ENCODE measurements at places on chromosomes 5 and 9.

GRCh38 chr9:73775757-73776156, 624.1 kb downstream of the ANXA1 start:
- no peak for DNase-seq

DNA sequence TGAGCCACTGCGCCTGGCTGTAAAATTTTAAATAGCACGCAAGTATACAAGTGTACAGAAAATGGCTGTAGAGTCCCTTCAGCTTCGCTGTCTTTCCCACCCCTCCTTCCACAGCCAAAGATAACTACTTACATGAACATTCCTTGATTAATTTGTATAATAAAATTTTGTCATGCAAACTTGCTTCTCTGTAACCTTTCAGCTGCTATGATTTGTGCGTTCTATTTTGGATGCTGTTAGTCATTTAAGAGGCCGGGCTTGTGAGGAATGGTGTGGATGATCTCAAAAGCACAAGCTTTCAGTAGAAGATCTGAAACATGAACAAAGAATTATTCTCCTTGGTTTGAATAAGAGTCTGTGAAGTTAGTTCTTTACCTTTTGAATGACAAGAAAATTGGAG, 115.0 kb upstream of the TLE1 start:
- peak; percentile 24 for DNase-seq

GRCh38 chr9:71748280-71748743, 20.0 kb downstream of the CEMIP2 start:
- DNase-seq, result peak; percentile 85

DNA sequence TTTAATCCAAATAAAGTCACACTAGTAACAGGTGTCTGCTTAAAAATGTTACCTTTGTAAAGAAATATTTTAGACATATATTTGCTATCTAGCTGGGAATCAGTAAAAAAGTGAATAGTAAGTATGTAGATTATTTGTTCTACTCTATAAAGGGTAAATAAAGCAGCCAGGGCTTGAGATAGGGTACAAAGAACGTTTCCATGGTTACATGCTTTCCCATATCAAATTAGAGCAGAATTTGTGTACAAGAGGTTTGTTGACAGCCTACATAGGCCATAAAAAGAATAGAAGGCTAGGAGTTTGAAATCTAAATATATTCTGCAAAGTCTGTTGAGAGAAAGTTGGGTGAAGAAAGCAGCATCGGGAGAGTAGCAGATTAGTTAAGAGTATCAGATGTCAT, 160.9 kb upstream of the POU5F2 start:
- no peak for DNase-seq

GRCh38 chr5:173857234-173857633, 30.9 kb upstream of the CPEB4 start:
- no peak for DNase-seq

DNA sequence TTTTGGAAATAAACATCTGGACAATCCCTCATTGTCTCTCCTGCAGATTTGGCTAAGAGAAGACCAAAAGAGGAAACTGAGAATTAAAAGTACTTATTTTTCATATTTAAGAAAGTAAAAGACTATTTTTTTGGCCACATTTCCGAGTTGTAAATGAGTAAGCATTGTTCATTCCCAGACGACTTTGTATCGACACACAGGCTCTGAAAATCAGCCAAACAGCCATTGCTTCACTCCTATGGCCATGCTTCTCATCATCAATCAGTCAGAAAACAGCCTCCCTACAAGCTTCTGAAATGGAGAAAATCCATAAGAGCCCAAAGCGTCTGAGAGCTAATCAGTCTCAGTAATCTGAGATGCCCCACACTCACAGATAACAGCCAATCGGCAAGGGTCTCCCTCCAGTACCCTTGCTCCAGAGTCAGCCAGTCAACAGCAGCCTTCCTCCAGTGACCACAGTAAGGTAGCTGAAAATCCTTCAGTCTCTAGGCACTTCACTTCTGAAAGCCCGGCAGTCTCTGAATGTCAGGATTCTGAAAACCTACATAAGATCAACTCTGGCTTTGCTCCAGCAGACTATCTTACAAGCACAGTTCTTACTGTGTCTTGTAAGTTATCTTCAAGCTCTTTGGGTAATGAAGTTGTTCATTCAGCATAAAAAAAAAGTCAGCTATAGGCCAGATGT, 30.9 kb downstream of the CDO1 start:
- no peak for DNase-seq

GRCh38 chr5:169545762-169546161, 37.8 kb upstream of the SPDL1 start:
- peak; percentile 37 for DNase-seq

DNA sequence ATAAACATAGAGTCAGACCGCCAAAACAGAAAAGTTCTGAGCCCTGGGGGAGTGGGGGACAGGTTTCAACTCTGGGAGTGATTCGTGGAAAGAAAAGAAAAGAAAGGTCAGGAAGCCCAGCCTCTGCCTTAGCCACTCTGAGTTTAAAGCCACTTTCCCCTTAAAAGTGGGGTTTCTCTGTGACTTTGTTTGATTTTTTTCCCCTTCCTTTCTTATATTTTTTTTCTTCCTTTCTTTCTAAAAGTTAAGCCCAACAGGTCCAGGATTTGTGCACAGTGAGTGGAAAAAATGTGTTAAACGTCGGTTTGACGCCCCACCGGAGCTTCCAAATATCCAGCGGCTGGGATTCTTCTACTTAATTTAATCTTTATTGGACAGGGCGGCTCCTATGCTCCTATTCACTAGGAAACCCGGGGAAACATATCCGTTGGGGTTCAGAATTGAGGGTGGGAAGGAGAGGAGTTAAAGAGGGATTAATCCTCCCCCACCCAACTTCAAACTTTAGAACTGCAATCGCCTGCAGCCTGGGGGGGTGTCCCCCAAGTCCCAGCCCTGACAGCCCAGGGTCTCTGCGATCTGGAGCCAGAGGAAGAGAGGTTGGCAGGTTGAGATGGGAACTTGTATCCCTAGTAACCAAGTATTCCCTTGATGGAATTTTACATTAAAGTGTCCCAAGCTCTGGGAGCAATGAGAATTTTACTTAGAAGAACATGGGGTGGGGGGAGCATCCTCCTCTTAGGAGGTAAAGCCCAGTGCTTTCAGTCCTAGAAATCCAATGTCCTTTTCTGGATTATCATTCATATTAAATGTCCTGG, 6.3 kb downstream of the NR2F1-AS1 start:
- DNase-seq, result peak; percentile 21

DNA sequence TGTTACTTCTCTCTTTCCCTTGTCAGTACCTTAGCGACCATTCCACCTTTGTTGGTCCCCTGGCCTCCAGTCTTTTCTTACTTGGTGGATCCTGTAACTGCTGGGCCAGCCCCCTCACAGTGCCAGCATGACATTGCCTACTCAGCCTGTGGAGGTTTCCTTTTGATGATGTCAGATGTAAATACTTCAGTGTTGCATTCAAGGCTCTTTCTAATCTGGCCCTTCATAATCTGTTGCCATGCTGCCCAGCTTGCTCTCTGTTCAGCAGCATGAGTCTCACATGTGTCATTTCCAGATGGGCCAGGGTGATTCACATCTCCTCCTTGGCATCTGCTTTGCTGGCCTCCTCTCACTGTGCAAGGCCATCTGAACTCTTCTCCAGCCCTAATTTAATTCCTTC, 57.1 kb downstream of the MAST4 start:
- peak; percentile 77 for DNase-seq

GRCh38 chr5:1899201-1899600, 16.5 kb upstream of the IRX4 start:
- DNase-seq, result no peak

GRCh38 chr9:1913631-1914330, 101.4 kb upstream of the SMARCA2 start:
- DNase-seq, result no peak

- peak; percentile 68 for DNase-seq
Measured at GRCh38 chr5:109876941-109877669, 187.4 kb downstream of the MAN2A1 start.

GRCh38 chr5:179111267-179112207, 51.4 kb downstream of the ZNF354C start:
- DNase-seq, result no peak

DNA sequence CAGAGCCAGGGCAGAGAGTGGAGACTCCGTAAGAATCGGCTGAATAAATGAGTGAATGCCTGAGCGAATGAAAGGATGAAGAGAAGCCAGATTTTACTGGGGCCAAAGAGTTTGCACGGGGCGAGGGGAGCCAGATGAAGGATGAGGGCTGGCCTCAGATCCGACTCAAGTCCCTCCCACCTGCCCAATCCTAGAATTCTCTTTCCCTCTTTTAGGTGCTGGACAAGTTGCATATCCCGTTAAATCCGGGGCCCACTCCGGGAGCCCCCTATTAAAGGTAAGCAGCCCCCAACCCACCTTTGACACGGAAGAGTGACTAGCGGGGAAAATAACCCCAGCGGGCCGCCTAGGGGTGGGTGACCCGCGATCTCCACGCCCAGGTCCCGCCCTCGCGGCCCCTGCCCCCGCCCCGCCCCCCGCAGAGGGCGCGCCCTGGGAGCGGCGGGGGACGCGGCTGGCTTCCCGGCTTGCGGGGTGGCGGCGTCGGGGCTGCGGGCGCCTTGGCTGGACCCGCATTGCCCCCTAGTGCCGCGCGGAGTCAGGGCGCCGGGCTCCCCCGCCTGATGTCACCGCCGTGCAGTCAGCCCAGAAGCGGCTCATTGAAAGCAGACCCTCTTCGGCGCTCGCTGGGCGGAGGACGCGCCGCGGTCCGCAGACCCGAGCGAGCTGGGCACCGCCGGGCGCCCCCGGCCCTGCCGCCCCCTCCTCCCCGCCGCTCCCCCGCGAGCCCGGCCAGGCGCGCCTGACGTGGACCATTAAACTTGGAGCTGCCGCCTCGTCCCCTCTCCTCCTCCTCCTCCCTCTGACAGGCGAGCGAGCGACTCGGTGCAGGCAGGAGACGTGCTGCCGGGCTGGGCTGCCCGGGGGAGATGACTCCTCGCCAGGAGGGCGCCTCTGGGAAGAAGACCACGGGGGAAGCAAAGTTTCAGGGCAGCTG, at the start of gene ADRA1B:
Gene ADRA1B (plus strand): TSS at position 579 of the 937 bp plus-strand sequence. CDS start 424 bp downstream, outside the sequence.
- DNase-seq, result peak; percentile 66

GRCh38 chr5:149487672-149488071, 63.6 kb downstream of the CSNK1A1 start:
- no peak for DNase-seq

DNA sequence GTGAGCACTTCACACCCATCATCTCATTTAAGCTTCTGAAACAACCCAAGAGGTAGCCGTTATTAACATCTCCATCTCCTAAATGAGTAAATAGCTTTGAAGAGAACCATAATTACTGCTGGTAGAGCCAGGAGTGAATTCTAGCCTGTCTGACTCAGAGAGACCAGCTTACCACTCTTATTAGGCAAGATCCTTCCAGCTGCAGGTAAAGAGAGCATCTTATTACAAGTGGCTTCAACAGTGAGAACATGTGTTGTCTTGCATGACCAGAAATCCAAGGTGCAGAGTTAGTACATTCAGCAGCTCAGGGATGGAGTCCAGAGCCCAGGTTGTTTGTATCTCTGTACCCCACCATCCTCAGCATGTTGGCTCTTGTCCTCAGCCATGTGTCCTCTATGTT, 10.9 kb upstream of the AFAP1L1 start:
- DNase-seq, result no peak

- peak; percentile 93 for DNase-seq
Measured at GRCh38 chr9:129110740-129111527, at the start of the genes CRAT and PTPA. Gene CRAT (minus strand): TSS chr9:129110793. CDS start chr9:129110509, 284 bp downstream. Gene PTPA (plus strand): TSS chr9:129111415. CDS start chr9:129111601, 186 bp downstream.

DNA sequence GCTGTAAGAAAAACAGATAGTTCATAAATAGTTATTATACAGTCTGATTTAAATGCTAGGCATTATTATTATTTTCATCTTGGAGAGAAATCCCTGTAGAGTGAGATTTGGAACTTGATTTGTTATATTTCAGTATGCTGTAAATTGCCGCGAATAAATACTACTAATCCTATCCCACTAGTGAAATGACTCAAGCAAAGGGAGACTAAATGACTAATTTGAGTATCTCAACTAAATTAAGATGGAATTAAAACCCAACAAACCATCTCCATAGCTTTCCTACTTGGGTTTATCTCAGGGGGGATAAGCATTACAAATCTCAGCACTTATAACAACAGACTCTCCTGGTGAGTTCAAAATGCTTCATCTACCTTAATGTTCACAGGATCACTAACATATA, 206.0 kb downstream of the MCTP1 start:
- no peak for DNase-seq

DNA sequence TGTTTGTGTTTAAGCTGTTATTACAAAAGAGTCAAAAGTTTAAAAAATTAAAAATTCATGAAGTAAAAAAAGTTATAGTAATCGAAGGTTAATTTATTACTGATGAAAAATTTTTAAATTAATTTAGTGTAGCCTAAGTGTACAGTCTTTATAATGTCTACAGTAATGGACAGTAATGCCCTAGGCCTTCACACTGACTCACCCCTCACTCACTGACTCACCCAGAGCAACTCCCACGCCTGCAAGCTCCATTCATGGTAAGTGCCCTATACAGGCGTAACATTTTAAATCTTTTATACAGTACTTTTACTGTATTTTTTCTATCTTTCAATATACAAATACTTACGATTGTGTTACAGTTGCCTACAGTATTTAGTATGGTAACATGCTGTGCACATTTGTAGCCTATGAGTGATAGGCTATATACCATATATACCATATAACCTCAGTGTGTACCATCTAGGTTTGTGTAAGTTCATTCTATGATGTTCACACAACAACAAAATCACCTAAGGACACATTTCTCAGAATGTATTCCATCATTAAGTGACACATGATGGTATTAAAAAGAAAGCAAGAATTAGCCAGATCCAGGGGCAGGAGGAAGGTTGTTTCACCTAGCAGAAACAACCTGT, 40.1 kb downstream of the DCAF10 start:
- DNase-seq, result peak; percentile 82

DNA sequence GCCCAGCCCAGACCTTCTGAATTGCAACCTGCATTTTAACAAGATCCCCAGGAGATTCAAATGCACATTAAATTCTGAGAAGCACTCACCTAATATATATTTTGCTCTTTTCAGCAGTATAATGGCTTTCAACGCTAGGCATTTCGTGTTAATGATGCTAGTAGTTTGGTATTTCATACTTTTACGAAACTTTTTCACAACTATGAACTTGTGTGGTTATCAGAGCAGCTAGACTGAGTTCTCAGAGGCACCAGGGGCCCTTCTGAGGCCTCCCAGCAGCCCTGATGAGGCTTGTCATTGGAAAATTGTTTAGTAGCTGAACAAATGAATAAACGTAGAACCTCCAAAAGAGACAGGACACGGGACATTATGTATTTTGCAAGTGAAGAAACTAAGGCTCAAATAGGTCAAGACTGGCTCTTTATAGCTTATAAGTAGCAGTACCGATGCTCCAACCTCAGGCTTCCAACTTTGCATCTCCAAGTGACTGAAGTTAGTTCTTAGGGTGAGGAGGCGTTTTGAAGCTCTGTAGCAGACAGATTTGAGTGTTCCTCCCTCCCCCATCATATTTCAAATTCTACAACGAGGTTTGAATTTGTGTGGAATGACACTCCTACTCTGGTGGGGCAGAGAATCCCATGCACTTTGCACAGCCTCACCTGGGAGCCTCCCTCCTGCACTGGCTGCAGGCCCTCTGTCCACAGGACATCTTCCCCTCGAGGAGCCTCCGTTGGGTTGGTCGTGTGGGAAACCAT, 121.1 kb upstream of the SLC25A48 start:
- no peak for DNase-seq

DNA sequence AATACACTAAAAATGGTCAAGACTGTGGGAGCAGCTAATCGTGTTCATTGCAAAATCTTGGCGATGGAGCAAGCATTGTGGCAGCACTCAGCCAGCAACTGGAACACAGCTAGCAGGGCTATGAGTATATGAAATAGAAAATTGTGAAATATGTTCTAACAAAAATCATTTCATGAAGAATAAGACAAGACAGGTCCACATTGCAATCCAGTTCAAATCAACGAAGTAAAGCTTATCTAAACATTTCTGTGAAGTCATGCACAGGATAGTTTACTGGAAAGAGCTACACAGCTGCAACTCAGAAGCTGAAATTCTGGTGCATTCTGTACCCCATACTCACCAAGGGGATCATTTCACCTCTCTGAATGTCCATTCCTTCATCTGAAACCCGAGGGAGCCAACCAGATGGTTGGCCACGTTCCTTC, 5.3 kb upstream of the NFIL3 start:
- no peak for DNase-seq
